Fibroblast of the conjunctiva (primary cell): ENCODE measurements at places on chromosomes 5 and 9.

DNA sequence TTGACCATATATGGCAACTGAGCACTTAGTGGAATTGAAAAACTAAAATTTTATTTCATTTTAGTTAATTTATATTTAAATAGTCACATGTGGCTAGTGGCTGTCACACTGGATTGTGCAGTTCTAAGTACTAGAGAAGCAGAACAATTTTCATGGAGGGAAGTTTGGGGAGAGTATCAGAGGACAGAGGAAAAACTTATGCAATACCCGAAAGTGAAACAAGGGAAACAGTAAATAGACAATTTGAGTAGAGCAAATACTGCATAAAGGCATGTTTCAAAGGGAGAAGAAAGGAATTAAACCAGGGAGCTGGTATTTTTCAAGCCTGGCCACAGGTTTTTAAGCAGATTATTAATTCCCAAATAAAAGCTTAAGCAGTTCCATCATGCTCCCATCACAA lies 590.5 kb upstream of the RORB start:
- no peak for DNase-seq

- DNase-seq: no peak
Observed at GRCh38 chr9:92289708-92290390, 3.6 kb downstream of the IARS1 start.

DNA sequence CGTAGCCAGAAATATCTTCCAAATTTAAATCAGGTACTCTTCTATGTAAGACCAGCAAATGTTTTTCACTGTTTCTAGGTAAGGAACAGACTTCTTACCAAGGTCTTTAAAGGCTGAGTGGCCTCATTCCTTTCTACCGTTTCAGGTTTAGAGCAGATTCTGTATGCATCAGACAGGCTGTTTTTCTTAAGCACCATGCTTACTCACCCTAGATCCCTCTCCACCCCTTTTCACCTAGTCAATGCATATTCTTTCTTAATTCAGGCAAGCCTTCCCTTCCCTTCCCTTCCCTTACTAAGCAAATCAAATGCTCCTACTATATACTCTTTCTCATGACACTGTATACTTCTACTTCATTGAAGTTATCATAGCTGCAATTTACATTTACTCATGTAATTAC lies 70.7 kb downstream of the RFX3 start:
- no peak for DNase-seq

GRCh38 chr5:119532637-119533036 lies 80.3 kb downstream of the HSD17B4 start:
- no peak for DNase-seq

DNA sequence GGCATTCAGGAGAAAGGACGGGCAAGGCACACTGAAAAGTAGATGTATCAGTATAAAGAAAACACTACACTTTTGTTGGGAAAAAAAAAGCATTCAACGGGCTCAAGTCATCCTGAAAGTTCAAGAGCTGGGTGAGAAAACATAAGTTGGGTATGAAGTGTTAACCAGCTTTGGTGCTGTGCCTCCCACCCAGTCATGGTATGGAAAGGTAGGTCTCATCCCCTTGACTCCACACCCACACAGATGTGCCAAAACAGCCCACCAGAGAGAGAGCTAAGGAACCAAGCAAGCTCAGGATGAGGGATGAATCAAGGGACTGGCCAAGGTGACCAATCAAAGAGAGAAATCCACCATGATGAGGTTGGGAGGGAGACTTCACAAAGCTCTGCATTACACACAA lies 54.7 kb downstream of the ESM1 start:
- no peak for DNase-seq

- peak; percentile 90 for DNase-seq
Observed at GRCh38 chr5:57442080-57442839, 40.4 kb downstream of the ACTBL2 start.
